ENCODE measurements at places on chromosomes 3 and 15. TPM values are rescaled to one million over a fixed set of nuclear protein-coding genes. Genes with fewer than 3 reads are reported as not detected.
A peak's percentile ranks its signal among the peaks of the same experiment; 100 is the strongest.

The NOX5 gene
- total RNA-seq = 0.05 TPM

The PLA1A gene
- 2.8 TPM for total RNA-seq

The FAM107A gene
- total RNA-seq = 54.5 TPM

The PSTPIP1 gene
- total RNA-seq = 7.0 TPM

The EBLN2 gene
- 0.82 TPM for total RNA-seq

The SEMA3G gene
- total RNA-seq = 7.6 TPM

The CLCN2 gene
- total RNA-seq = 4.9 TPM

The LRRC3B gene
- total RNA-seq = 0.09 TPM

The P2RY1 gene
- total RNA-seq = 14.3 TPM

- no peaks in the 10 kb centered on the region for H3K4me1 ChIP-seq
- no peak overlapping the region for H3K4me3 ChIP-seq
- no peaks in the 10 kb centered on the region for H3K27me3 ChIP-seq
- H3K36me3 ChIP-seq = no peaks in the 10 kb centered on the region
- H3K27ac ChIP-seq = no peak overlapping the region
- DNase-seq = no peak
Measured at GRCh38 chr3:24505691-24506550, 11.3 kb upstream of the THRB start.

GRCh38 chr3:101811875-101812274 lies 32.9 kb downstream of the NXPE3 start:
- H3K27me3 ChIP-seq = no peaks in the 10 kb centered on the region
- no peak overlapping the region for H3K4me3 ChIP-seq
- H3K4me1 ChIP-seq = no peaks in the 10 kb centered on the region
- H3K27ac ChIP-seq = no peak overlapping the region
- no peak for DNase-seq

- no peaks in the 10 kb centered on the region for H3K27me3 ChIP-seq
- H3K36me3 ChIP-seq = peaks cover 4% of the 10 kb centered on the region
- H3K4me1 ChIP-seq = peaks cover 19% of the 10 kb centered on the region
Measured at GRCh38 chr15:74799856-74800558, 12.6 kb upstream of the LMAN1L start.

DNA sequence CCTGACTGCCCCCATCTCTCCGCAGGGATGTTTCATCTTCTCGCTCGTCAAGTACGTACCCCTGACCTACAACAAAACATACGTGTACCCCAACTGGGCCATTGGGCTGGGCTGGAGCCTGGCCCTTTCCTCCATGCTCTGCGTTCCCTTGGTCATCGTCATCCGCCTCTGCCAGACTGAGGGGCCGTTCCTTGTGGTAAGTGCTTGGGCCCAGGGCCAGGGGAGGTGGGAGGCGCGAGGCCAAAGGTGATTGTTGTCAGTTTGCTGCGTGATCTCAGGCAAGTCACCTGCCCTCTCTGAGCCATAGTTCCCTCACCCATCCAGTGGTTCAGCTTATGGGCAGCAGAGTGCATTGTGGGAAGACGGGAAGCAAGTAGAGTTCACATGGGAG lies 58.5 kb downstream of the GRIP2 start:
- H3K27ac ChIP-seq = no peak overlapping the region
- no peak for DNase-seq
- H3K4me3 ChIP-seq = no peak overlapping the region
- H3K36me3 ChIP-seq = no peaks in the 10 kb centered on the region
- no peaks in the 10 kb centered on the region for H3K4me1 ChIP-seq

DNA sequence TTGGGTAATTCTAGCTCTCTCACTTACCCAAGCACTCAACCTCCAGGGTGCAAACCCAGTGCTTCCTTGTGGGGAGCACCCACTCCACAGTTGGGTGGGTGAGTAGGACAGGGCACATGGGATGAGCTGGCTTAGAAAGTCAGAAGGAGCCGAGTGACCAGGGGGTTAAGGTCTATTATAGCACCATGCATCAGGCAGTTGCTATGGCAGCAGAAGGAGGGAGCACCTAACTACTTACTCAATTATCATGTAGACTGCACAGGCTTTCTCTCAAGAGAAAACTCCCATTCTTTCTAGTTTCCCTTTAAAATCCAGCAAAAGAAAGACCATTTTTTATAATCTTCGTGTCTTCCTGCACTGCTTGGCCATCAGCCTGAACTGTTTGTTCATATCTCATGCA lies 163.0 kb downstream of the OCA2 start:
- no peaks in the 10 kb centered on the region for H3K4me1 ChIP-seq
- H3K27ac ChIP-seq = no peak overlapping the region
- H3K27me3 ChIP-seq = no peaks in the 10 kb centered on the region
- no peak for DNase-seq

DNA sequence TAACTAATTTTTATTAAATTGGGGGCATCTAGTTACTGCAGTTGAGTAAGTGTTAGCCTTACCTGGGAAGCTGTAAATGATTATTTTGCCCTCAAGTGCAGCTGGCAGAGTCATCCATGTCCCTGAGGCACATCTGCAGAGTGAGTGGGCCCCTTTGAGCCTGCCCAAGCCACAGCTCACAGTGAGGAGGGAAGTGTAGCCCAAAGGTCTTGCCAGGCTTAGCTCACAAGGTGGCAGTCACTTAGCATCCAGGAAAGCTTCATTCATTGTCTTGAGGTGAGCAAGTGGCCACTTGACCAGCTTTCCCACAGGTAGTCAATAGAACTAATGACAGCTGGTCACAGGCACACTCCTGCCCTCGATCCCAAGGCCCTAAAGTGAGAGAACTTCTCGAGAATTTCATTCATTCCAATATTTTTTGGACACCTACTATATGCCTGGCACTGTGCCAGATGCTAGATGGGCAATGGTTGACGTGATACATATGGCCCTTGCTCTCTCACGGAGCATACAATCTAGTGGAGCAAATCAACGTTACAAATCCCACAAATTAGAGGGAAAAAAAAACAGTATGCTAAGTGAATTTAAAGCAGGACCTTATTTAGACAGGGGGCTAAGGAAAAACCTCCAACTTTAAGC lies 163.3 kb upstream of the IL12A start:
- DNase-seq = no peak
- H3K36me3 ChIP-seq = no peaks in the 10 kb centered on the region
- H3K27ac ChIP-seq = no peak overlapping the region

GRCh38 chr3:119571688-119572087 lies 7.6 kb upstream of the ADPRH start:
- no peak overlapping the region for H3K27ac ChIP-seq
- no peak overlapping the region for H3K4me3 ChIP-seq
- H3K27me3 ChIP-seq = no peaks in the 10 kb centered on the region
- H3K36me3 ChIP-seq = no peaks in the 10 kb centered on the region
- no peaks in the 10 kb centered on the region for H3K4me1 ChIP-seq

- no peaks in the 10 kb centered on the region for H3K36me3 ChIP-seq
- DNase-seq = no peak
- no peak overlapping the region for H3K27ac ChIP-seq
- no peaks in the 10 kb centered on the region for H3K4me1 ChIP-seq
Measured at GRCh38 chr15:51088585-51088984, 6.1 kb downstream of the TNFAIP8L3 start.

DNA sequence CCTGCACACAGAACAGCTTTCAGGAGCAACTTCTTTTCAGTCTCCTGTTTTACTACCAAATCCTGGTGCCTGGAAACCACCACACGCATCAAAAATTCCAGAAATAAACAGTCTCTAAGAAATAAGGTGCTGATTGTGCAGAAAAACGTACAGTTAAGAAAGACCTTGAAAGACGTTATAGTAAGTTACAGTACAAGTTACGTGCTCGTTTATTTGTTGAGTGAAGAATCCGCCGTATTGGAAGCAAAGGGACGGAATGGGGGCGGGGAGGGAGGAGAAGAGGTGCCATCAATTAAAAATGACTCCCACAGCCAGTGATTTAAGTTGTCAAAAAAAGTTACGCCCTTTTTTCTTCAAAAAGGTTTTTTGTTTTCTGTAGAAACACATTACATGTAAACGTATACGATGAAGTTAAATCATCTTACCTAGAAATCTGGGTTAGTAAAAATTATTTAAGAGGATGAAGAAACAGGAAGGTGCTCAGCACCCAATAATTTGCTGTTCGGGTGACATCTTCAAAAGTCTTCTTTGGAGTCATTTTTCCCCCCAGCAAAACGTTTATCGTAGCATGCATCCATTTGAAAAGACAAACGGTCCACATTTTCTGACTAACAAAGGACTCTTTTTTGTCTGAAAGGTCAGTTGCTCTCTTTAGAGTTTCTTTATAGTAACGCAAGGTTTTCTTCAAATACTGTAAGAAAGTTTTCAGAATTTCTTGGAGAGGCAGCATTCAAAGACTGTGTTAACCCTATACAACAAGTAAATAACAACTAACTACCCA lies 782 bp upstream of the UACA start:
- peak overlapping the region; percentile 96 for H3K27ac ChIP-seq
- no peak for DNase-seq
- H3K36me3 ChIP-seq = no peaks in the 10 kb centered on the region
- peak overlapping the region; percentile 89 for H3K4me3 ChIP-seq

DNA sequence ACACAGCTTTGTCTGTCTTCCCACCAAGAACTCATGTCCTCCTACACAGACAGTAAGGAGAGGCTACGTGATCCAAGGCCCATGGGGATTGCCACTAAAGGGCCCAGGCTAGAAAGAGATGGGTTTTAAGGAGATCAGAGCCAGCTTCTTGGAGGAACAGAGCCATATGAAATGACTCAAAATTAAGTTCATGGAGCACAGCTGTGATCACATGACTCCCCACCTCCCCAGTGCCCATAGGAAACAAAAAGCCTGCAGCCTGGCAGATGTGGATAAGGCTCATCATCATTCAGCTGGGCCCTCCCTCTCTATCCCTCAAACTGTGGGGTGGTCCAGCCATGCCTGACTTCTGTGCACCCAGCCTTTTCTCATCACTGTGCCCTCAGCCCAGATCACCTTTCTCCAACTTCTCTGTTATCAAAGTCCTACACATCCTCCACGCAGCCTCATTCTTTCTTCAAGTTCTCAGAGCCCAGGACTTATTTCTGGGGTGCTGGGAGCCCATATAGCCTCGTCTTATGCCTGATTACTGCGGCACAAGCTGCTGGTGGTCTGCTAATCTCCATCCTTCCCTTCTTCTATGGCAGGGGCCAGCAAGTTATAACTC lies 137.6 kb downstream of the SMAD6 start:
- no peaks in the 10 kb centered on the region for H3K27me3 ChIP-seq
- DNase-seq = no peak
- H3K36me3 ChIP-seq = no peaks in the 10 kb centered on the region
- no peak overlapping the region for H3K4me3 ChIP-seq
- peaks cover 3% of the 10 kb centered on the region for H3K4me1 ChIP-seq
- no peak overlapping the region for H3K27ac ChIP-seq

GRCh38 chr3:101667331-101667730 lies 9.6 kb downstream of the ZBTB11 start:
- no peaks in the 10 kb centered on the region for H3K4me1 ChIP-seq
- H3K4me3 ChIP-seq = no peak overlapping the region
- H3K27ac ChIP-seq = no peak overlapping the region
- DNase-seq = no peak
- no peaks in the 10 kb centered on the region for H3K27me3 ChIP-seq

DNA sequence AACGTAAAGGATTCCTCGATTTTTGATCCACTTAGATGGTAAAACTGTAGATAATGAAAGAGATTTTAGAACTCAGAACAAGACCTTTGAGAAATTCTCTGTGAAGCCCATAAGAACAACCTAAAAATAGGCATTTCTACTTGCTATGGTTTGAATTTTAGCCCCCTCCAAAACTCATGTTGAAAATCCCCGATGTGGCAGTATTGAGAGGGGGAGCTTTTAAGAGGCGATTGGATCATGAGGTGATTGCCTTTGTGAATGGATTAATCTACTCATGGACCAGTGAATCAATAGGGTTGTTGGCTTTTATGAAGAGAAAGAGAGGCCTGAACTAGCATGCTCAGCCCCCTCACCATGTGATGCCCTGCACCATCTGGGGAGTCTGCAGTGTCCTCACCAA lies 20.2 kb upstream of the AHSG start:
- H3K36me3 ChIP-seq = no peaks in the 10 kb centered on the region
- no peak for DNase-seq
- H3K27ac ChIP-seq = no peak overlapping the region
- no peaks in the 10 kb centered on the region for H3K27me3 ChIP-seq

- DNase-seq = no peak
- H3K4me3 ChIP-seq = no peak overlapping the region
- no peaks in the 10 kb centered on the region for H3K4me1 ChIP-seq
- H3K27ac ChIP-seq = no peak overlapping the region
- H3K36me3 ChIP-seq = no peaks in the 10 kb centered on the region
Measured at GRCh38 chr3:162015856-162016255, 519.2 kb downstream of the OTOL1 start.

GRCh38 chr15:41333026-41333562 lies 413 bp downstream of the NUSAP1 start:
- H3K36me3 ChIP-seq = no peaks in the 10 kb centered on the region
- peak overlapping the region; percentile 68 for H3K27ac ChIP-seq
- H3K27me3 ChIP-seq = no peaks in the 10 kb centered on the region

DNA sequence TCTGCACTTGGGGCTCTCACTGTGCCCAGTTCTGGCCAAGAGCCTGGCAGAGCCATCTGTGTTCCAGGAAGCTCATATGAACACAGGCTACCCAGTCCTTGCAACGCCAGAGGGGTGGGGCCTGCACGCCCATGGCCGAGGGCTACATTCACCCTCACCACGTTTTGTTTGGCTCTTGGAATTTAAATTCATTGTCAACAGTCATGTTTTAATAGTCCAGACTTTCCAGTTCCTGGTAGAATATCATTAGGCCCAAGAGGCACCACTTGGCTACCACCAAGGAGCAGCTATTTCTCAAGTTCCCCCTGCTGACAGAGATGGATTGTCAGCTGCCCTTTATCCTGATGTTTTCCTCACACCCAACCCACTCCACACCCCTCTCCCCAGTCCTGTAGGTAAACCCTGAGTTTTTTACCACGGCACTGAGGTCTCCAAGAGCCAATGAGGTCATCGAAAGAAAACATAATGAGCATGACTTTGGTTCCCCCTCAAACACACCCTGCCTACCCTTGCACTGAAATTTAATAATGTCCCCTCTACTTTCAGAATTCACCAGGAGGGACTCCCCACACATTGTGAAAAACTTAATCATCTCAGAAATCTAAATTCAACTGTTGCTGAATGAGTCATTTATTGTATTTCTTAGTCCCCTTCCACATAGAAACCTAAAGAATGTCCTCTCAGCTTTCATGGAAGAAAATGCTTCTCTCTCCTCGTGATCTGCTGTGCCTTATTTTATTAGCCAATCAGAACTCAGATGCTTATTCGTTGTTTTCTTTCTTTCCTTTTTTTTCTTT lies 125.1 kb downstream of the SHQ1 start:
- DNase-seq = peak; percentile 96
- no peaks in the 10 kb centered on the region for H3K36me3 ChIP-seq
- no peaks in the 10 kb centered on the region for H3K27me3 ChIP-seq
- H3K4me1 ChIP-seq = peaks cover 5% of the 10 kb centered on the region

DNA sequence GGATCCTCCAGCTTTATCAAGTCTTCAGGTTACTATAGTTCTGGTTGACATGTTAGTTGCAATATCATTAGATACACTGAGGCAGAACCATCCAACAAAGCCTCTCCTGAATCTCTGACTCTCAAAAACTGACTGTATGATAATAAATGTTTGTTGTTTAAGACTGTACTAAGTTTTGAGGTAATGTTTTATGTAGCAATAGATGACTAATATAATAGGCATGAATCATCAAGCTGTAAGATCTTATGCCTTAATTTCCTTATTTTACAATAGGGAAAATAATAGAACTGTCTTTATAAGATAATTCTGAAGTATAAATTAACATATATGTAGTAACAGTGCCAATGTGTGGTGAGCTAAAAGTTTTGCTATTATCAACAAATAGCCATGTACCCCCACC lies 88.9 kb upstream of the TBC1D5 start:
- no peak for DNase-seq
- no peaks in the 10 kb centered on the region for H3K36me3 ChIP-seq
- H3K27ac ChIP-seq = no peak overlapping the region
- H3K27me3 ChIP-seq = no peaks in the 10 kb centered on the region

- H3K4me3 ChIP-seq = no peak overlapping the region
- H3K4me1 ChIP-seq = peaks cover 4% of the 10 kb centered on the region
- DNase-seq = no peak
- H3K27ac ChIP-seq = no peak overlapping the region
- no peaks in the 10 kb centered on the region for H3K27me3 ChIP-seq
Measured at GRCh38 chr15:31077941-31078340, 23.6 kb downstream of the TRPM1 start.

Measured in prostate gland (tissue), 2 donors.